Neural crest cell (in vitro differentiated cells): ENCODE measurements at places on chromosomes 12 and 14.

- DNase-seq, result no peak
Observed at GRCh38 chr12:50614167-50614759, 109.5 kb downstream of the DIP2B start.

GRCh38 chr14:87732562-87732961 is 260.4 kb downstream of the GALC start:
- no peak for DNase-seq

- no peak for DNase-seq
Observed at GRCh38 chr12:43349863-43350262, 202.1 kb downstream of the ADAMTS20 start.

- DNase-seq, result no peak
Observed at GRCh38 chr14:87260460-87260859, 732.5 kb downstream of the GALC start.
